ENCODE measurements at places on chromosomes 2 and 18. TPM values are rescaled to one million over a fixed set of nuclear protein-coding genes. Genes with fewer than 3 reads are reported as not detected.

FBLN7 gene
- 1.8 TPM for polyA plus RNA-seq

AQP12B gene
- polyA plus RNA-seq: not detected

AFG3L2 gene
- 26.8 TPM for polyA plus RNA-seq

DNA sequence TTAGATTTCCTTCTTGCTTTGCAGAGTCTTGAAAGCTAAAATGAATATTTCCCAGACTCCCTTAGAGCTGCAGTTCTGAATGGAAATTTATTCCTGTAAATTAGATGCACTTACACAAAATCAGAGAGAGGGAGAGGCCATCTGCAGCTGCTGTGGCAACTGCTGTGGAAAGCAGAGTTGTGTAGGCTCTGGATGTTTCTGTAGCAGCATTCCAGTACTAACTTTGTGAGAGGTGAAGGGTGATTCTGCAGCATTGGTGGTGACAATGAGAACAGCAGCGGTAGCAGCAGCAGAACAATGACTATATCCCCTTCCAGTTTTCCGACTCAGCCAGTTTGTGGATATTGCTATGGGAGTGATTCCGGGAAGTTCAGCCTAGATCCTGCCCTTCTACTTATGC, 433.0 kb upstream of the REG3G start:
- no peak for DNase-seq

GRCh38 chr18:51068105-51068504, 38.1 kb downstream of the SMAD4 start:
- peak; percentile 67 for DNase-seq

GRCh38 chr2:41768310-41768709, 279.5 kb upstream of the PKDCC start:
- no peak for DNase-seq
